ENCODE measurements at places on chromosomes 1 and 21.

- no peak for DNase-seq
Measured at GRCh38 chr21:46160907-46161632, 5.7 kb upstream of the FTCD start.

GRCh38 chr1:111045033-111045722 lies 81.5 kb upstream of the LRIF1 start:
- DNase-seq, result no peak

DNA sequence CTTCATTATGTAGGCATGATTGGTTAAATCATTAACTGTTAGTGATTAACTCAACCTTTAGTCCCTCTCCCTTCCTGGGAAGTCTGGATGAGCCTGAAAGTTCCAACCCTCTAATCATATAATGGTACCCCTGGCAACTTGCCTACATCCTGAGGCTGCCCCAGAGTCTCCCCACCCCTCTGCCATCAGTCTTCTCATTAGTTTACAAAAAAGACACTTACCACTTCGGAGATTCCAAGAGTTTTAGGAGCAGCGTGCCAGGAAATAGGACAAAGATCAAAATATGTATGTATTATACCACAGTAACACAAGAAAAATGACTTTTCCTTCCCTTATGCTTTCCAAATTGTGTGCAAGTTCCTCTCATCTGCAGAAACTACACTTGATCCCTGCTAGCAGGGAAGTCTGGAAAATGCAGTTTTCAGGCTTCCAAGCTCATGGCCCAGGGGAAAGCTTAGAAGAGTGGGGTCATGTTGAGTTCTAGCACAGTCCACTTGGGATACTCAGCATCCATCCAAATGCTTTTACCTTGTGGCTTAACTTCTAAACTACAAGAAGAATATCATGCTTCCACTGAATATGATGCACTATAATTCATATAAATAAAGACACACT lies 64.6 kb upstream of the PPIH start:
- DNase-seq, result no peak

GRCh38 chr1:36448530-36449056 lies 1.7 kb downstream of the OSCP1 start:
- no peak for DNase-seq

Data from T-helper 22 cell (primary cell).